Activated gamma-delta T cell treated with anti-CD3 and anti-CD28 coated beads, Interleukin-2, amount 50 U/mL, for 16 hours (primary cell): ENCODE measurements at places on chromosomes 5 and 9.

DNA sequence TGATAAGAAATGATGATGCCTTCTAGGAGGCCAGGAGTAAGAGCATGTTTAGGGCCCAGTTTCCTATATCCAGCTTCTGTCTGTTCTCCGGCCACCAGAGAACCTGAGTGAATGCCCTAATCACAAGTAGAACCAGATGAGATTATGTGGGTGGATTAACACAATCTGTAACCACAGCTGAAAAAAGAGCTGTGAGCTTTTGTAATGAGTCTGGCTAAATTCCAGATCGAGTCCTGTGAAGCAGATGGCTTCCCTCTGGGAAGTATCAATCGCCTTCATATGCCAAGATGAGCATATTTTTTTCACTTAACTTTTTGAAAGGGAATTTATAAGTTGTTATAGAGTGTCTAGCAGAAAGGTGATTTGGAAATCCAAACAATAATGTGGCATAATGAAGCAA is 99.8 kb downstream of the NNT start:
- no peak for DNase-seq

DNA sequence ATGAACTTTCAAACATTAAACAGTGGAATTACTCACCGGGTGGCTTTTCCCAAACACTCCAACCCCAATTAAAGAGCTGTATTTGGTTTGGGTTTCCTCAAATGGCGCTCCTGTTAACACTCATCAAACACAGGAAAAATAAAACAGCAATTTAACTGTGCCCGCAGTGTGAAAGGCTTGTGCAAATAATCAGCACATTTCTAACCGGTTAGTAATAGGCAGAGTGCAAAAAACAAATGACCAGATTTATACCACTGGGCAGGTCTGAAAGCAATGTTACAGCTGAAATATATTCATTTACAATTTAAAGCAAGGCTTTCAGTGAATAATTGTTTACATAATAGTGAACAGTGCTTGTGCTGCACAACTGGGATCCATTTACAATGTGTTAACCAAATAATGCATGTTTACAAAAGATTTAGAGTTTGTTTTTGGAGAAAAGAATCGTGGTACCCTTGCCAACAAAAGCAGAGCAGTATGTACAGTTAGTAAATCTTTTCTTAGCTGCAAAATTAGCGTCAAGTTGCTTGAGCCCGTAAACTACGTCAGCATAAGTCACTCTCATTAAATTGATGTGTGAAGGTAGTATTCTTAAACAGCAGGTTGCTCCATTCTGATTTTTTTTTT is 662.9 kb upstream of the ZNF608 start:
- DNase-seq: no peak

- no peak for DNase-seq
Observed at GRCh38 chr5:167241436-167242067, 1049.9 kb upstream of the WWC1 start.

DNA sequence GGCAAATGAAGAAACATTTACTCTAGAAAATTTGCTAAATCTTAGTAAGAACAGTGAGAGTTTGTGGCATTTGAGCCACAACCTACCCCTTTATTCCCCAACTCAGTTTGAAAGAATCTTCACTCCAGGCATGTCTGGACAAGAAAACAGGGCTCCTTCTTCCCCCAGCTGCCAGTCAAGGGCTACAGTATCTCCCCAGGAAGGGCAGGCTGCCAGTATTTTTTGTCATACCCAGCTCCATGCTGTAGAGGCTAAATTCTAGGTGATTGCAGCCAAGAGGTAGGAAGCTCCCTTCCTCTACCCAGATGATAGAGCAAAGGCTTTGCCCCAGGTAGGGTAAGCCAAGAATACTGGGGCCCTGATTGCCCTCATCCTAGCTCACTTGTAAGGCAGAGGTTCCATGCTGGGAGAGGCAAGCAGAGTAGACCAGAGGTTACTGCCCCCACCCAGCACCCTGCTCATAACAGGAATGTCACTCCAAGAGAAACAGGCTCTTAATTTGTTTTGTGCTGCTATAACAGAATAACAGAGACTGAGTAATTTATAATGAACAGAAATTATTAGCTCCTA is 20.0 kb upstream of the GRPEL2 start:
- DNase-seq: no peak

DNA sequence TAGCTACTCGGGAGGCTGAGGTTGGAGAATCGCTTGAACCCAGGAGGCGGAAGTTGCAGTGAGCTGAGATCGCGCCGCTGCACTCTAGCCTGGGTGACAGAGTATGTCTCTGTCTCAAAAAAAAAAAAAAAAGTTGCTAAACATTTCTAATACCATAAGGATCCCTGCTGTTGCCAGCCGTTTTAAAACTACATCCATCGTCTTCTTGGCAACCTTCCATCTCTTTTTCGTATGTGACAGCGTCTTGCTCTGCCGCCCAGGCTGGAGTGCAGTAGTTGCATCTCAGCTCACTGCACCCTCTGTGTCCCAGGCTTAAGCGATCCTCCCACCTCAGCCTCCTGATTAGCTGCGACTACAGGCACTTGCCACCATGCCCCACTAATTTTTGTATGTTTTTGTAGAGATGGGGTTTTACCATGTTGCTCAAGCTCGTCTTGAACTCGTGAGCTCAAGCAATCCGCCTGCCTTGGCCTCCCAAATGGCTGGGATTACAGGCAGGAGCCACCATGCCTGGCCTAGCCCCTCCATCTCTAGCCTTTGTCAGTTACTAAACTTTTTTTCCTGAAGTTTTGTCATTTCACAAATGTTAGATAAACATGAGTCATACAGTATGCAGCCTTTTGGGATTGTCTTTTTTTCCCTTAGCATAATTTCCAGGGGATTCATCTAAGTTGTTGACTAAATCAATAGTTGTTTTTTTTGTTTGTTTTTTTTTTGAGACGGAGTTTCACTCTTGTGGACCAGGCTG is 13.5 kb downstream of the NSD1 start:
- no peak for DNase-seq

GRCh38 chr5:108531367-108532128 is 149.7 kb upstream of the FBXL17 start:
- no peak for DNase-seq

- no peak for DNase-seq
Observed at GRCh38 chr5:175219366-175219765, 224.6 kb downstream of the DRD1 start.

DNA sequence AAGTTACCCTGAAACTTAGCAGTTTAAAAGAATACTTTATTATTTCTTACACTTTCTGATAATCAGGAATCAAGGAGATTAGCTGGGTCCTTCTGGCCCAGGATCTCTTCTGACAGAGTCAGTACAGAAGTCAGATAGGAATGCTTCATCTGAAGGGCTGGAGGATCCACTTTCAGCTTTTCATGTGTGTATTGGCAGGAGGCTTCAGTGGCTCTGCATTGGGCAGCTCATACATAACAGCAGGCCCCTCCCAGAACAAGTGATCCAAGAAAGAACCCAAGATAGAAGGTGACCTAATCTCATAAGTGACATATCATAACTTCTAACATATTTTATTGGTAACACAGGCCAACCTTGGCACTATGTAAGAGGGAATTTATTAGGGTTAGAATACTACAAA is 258.4 kb downstream of the HCN1 start:
- no peak for DNase-seq

GRCh38 chr5:52693280-52693679 is 94.4 kb upstream of the ITGA1 start:
- DNase-seq: no peak

DNA sequence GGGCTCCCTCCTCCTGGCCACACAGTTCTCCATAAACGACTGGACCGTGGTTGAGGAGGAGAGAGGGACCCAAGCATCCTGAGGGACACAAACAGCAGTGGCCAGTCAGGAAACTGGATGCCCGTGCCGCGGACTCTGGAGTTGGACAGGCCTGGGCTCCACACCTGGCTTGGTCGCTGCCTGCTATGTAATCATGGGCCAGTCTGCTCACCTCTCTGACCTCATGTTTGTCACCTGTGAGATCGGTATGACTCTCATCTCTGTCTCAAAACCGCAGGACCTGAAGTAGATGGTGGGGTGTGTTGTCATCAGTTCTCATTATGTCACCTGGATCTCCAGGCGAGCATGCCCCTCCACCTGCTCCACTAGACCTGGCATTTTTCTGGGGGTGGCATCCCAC is 14.5 kb downstream of the CXXC5 start:
- no peak for DNase-seq

DNA sequence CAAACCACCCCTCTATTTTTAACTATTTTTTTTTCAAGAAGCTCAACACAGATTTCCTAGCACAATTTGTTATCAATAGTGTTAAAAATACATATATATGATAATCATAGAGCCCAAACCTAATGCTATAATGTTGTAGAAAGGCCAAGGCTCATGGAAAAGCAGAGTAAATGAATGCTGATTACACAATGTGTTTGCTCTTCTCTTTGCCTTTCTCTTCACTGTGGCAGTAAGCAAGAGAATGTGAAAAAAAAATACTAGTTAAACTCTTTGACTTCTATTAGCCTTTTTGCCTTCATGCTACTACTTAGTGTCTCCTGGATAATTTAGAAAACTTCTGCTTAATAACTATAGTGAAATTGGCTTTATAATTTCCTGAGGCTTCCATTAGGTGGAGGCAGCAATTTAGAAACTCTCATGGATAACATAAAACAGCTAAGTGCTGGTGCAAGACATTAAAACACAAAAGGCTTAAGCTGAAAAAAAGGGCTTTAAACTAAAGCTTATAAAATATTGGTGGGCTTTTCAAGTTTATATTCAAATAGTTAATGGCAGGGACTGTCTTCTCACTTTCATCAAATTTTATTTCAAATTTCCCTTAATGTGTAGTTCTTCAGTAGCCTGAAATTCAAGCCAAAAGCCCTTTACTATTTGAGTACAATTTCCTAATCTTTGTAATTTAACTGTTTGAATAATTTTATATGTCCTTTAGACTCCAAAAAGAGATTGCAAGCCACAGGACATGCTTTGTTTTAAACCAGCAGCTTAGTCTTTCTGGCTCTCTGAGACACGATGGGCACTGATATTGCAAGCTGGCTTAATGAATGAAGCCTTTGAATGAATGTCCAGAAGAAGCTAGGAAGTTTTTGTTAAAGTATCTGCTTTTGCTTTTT is 2031.8 kb upstream of the CDH6 start:
- no peak for DNase-seq

DNA sequence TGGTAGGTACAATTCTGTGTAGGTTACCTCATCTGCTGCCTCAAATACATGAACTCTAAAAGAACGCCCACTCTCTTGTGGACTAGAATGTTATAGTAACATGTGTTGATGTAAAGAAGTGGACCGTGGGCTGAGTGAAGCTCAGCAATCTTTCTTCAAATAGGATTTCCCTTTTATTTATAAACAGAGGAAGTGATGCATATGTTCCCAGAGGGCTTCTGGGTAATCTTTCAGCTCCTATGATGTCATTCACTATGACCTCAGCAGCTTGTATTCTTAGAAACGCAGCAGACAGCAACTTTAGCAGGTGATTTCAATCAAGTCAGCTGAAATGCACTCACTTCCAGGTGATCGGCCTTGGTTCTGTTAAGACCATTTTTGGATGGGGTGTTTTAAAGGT is 14.4 kb downstream of the F2RL2 start:
- DNase-seq: no peak

- DNase-seq: no peak
Observed at GRCh38 chr5:137734962-137735554, 831 bp downstream of the KLHL3 start.

DNA sequence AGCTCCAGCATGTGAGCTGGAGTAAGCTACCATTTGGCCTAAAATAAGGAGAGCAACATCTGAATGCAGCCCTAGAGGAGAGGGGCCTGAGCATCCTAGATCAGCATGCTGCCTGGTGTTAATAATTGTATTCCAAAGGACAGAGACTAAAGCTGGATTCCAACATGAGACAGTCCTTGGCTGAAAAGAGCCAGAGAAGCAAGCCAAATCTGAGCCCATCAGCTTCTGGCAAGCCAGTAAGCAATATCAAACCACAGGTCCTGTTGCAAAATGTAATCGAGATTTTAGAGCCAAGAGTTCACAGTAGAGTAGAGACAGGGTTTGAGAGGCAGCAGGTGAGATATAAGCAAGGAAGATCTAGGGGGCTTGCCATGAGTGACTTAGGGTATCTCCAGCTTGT is 42.3 kb upstream of the DMAC1 start:
- no peak for DNase-seq

DNA sequence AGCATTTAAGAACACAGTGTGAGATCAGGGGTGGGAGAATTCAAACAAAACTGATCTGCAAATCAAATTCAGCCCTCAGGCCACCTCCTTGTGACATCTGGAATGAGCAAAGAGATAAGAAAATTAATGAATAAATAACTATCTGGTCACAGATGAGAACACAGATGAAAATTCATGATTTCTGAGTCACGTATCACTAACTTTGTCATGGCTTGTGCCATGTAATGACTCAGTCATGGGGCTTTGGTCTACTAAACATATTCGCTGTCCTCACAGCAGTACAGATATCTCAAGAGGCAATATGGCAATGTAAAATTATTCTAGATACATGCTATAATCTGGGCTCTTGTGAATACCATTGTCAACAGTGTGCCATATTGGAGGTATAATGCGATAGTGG is 274.4 kb downstream of the MAN2A1 start:
- DNase-seq: no peak

DNA sequence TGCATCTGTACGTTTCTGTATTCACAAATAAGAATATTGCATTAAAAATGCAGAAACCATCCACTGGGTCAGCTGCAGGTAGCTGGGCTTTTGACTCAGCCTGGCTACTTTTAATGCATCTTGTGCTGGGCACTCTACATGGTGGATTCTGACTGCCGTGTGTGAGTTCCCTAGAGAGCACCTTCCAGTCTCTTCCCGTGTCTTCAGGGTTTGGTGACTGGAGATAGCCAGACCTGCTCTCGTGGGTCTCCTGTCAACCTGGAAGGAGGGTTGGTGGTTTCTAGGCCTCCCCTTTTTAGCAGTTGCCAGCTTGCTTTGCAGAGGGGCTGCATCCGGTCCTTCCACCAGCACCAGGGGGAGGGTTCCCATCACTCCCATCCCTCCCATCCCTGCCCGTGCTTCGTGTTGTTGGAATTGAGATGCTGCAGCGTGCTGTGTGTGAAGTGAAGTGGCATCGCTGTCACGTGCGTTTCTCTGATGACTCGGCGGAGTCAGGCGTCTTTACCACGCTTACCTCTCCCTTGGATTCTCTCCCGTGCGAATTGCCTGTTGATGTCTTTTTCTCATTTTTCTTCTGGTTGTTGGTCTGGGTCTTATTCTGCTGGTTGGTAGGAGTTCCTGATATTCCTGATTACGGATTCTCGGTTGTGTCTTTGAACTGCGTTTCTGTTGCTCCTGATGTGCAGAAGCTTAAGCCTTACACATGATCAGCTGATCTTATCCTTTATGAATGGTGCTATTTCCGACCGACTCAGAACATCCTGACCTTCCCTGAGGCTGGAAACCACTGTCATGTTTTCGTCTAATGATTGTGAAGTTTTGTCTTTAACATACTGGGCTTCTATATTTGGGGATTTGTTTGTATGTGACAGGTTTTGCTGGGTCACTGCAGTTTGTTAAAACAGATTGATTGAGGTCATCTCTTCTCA is 16.9 kb downstream of the FBXW5 start:
- DNase-seq: no peak
